Stimulated activated CD4-positive, alpha-beta T cell treated with anti-CD3 and anti-CD28 coated beads, Interleukin-12 subunit alpha, Interleukin-12 subunit beta, amount 100 ng/mL, for 24 hours (primary cell): ENCODE measurements at places on chromosomes 13 and 19.
A peak's percentile ranks its signal among the peaks of the same experiment; 100 is the strongest.

GRCh38 chr13:82129281-82129680, 1753.0 kb downstream of the SLITRK1 start:
- DNase-seq: no peak

GRCh38 chr19:33437393-33437820, 63.9 kb downstream of the CEBPG start:
- DNase-seq: no peak

DNA sequence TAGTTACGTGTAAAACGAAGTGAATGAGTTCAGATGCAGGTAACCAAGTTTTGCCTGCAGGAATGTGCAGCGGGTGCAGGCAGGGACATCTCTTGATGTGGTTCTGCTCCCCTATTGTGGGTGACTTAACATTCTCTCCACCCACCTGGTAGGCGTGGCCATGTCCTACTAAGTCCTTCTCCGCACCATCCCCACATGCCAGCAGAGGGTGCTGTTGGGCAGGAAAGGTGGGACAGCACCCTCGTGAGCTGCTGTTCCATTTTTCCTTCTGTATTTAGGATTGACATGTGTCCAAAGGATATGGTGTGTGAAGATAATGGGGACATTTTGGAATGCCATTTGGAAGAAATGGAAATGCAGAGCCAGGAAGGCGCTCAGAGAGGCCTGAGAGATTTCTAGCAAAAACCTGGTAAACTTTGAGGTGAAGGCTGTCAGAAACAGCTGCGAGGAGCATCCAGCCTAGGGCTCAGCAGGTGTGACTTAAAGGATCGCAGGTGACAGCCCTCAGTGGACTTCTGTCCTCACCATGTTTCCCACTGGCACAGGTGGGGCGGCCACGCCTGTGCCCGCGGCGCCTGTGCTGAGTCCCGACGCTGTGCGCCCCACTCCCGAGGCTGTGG, 26.2 kb upstream of the MCF2L start:
- DNase-seq: peak; percentile 90

- no peak for DNase-seq
These were observed 16.9 kb downstream of the ZC3H4 start for GRCh38 chr19:47096721-47097120.

- no peak for DNase-seq
These were observed 24.9 kb upstream of the TPM4 start for GRCh38 chr19:16051254-16052025.

- DNase-seq: peak; percentile 54
These were observed 87.1 kb upstream of the STK24 start for GRCh38 chr13:98664047-98664446.

GRCh38 chr13:55190996-55191395, 1949.7 kb upstream of the PRR20A start:
- no peak for DNase-seq

GRCh38 chr13:67120872-67121531, 109.1 kb downstream of the PCDH9 start:
- no peak for DNase-seq

GRCh38 chr13:57787058-57787791, 155.7 kb downstream of the PCDH17 start:
- no peak for DNase-seq

GRCh38 chr19:788983-789700, 8.1 kb upstream of the PTBP1 start:
- DNase-seq: no peak

GRCh38 chr19:36392916-36393673, 14.1 kb upstream of the ZFP14 start:
- DNase-seq: no peak

GRCh38 chr19:14434543-14435319, 1.6 kb downstream of the PKN1 start:
- DNase-seq: no peak

DNA sequence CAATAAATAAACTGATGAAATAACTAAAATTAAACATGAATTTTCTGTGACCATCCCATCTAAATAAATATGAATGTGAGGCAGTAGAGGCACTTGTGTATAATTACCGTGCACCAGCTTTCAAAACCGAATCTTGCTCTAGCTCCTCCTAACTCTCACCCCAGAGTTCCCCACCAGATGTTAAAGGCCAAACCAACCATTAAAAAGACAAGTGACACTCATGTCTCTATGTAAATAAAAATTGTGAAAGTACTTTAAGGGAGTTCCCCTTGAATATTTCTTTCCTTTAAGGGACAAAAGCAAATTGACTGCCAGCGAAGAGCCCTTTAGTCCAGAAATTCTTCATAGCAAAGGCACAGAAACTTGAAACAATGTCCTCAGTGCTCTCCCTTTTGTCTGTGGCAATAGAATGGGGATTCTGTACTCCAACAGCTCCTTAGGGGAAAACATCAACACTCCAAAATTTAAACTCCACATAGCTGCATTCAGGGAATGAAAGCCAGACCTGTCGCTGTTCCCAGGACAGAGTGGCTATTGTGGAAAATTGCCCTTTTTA, 101.7 kb upstream of the SOX21 start:
- DNase-seq: no peak

- no peak for DNase-seq
These were observed 1.6 kb upstream of the ZNF556 start for GRCh38 chr19:2865334-2866100.

- DNase-seq: no peak
These were observed 13.1 kb downstream of the PCID2 start for GRCh38 chr13:113195360-113195759.

GRCh38 chr13:20136781-20137703, 23.8 kb downstream of the GJA3 start:
- peak; percentile 47 for DNase-seq

- no peak for DNase-seq
These were observed 26.1 kb downstream of the GAS6 start for GRCh38 chr13:113837560-113838355.
